B cell (primary cell): ENCODE measurements at places on chromosomes 16 and 17.

DNA sequence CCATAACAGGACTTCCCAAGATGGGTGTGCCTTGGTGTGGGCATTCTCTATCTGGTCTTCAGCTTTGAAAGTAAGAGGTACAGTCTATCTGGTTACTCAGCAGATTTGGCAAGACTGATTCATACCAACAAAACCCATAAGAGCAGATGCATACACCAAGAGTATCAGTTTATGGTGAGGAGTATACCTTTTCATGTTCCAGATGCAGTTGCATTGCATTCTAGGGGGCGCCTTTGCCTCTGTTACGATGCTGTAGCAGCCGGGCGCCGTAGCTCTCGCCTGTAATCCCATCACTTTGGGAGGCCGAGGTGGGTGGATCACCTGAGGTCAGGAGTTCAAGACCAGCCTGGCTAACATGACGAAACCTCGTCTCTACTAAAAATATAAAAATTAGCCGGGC lies 31.1 kb upstream of the CARMIL2 start:
- no peak for DNase-seq

GRCh38 chr17:72614476-72614870 lies 478.0 kb downstream of the SLC39A11 start:
- DNase-seq = no peak

DNA sequence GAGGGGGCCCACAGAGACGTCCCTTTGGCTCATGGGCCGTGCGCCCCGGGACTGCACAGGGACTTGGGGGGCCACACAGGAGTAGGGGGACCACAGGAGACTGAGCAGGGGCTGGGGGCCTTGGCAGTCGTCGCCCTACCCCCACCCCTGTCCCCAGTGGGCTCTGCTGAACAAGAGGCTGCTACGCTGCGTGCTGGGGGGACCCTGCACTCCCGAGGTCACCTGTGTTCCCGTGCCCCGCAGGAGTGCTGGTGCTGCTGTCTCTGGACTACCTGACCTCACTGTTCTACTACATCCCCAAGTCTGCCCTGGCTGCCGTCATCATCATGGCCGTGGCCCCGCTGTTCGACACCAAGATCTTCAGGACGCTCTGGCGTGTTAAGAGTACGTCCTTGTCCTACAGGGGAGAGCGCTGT lies 14.4 kb upstream of the RNF213 start:
- no peak for DNase-seq

- no peak for DNase-seq
These were observed 20.0 kb upstream of the TBX2 start for GRCh38 chr17:61379457-61380216.
